Activated T-cell treated with anti-CD3 and anti-CD28 coated beads, Interleukin-2, amount 50 U/mL, for 4 hours (primary cell): ENCODE measurements at places on chromosomes 6 and 20.

DNA sequence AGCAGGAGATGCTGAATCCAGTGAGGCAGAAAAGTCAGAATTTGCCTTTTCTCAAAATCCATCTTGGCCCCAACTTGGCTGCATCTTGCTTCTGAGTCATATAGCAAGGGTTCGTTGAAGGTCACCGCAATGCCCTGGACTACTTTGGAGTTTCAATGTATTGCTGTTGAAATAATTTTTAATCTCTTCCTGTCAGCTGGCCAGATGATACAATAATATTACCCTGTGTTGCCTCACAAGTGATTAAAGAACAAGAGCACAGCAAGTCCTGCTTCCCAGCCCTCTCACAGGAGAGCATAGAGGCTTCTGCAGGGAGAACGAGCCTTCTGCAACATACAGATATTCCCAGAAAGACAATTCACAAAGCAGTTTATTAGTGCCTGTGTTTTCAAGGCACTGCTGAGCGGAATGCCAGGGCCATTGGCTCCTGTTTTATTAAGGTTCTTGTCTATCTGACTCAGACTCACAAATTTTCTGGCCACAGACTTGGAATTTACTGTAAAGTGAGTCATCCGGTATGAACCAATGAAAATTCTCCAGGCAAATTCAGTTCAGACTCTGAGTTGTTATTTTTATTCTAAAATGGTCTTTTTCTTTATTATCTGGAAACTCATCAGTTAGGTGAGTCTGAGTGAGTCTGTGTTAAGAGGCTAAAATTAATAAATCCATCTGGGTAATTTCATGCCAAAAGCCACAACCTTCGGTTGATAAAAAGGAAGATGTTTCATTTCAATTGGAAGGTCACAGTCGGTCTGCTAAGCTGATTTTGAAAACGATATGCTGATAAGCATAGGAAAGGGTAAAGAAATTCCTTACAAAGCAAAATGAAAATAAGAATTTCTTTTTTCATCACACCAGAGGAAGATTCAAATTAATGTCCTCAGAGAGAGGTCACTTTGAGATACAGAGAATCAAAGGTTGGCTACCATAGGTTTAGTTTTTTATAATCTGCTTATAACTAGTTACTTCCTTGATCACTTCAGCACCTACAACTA is 289.4 kb upstream of the STXBP5 start:
- DNase-seq, result no peak

DNA sequence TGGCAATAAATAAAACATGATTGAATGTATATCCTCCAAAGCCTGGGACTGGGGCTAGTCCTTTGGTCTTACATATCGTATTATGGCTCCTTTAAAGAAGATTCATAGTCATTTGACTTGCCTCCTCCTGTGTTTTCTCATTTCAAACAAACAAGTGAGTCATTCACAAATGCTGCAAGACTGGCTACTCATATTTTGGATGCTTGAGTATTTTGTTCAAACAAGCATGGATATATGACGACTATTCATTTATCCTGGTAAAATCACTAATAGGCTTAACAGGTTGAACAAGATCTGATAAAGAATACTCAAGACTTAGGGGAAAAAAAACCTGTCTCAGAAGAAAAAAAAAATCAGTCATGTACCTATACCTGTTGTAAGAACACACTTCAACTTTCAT is 111.1 kb upstream of the CCDC28A start:
- DNase-seq, result no peak

DNA sequence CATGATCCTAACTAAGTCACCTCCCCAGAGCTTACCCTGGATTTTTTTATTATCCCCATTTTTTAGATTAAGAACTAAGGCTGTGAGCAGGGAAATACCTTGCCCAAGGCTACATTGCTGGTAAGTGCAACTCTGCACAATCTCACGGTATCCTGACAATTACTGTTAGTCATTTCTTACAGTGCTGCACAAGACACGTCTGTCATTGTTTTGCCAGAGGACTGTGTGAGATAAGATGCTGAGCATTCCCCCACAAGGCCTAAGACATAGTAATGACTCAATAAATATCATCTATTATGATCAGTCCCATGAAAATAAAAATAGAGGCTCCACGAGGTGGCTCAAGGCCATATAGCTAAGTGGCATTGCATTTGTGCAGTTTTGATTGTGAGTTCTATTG is 21.0 kb downstream of the PFDN4 start:
- DNase-seq, result no peak

GRCh38 chr6:193773-194310 is 98.4 kb upstream of the DUSP22 start:
- DNase-seq, result peak; percentile 53

GRCh38 chr6:158010591-158011477 is 29.2 kb downstream of the SYNJ2 start:
- DNase-seq, result no peak

GRCh38 chr6:118740372-118740771 is 89.0 kb upstream of the CEP85L start:
- no peak for DNase-seq

- DNase-seq, result no peak
These were observed 3.4 kb upstream of the PTK6 start for GRCh38 chr20:63540417-63541186.

DNA sequence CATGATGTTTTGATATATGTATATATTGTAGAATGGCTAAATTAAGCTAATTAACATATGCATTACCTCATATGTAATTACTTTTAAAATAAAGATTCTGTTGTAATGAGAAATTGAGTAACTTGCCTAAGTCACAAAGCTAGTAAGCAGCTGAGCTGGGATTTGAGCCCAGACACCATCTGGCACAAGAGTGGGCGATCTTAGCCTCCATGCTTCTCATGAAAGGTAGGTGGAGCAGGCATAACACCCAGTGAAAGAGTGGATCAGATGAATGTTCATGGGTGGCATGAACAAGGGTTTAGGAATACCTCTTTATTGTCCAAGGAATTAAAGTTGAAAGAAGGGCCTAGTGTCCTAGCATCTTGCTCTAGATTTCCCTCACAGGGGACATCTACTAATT is 365.4 kb downstream of the TFAP2B start:
- no peak for DNase-seq

GRCh38 chr6:105705608-105706007 is 302.7 kb upstream of the PREP start:
- DNase-seq, result no peak

GRCh38 chr6:40535110-40535818 is 51.9 kb downstream of the LRFN2 start:
- DNase-seq, result no peak

GRCh38 chr20:40810332-40811000 is 121.4 kb upstream of the MAFB start:
- DNase-seq, result no peak

DNA sequence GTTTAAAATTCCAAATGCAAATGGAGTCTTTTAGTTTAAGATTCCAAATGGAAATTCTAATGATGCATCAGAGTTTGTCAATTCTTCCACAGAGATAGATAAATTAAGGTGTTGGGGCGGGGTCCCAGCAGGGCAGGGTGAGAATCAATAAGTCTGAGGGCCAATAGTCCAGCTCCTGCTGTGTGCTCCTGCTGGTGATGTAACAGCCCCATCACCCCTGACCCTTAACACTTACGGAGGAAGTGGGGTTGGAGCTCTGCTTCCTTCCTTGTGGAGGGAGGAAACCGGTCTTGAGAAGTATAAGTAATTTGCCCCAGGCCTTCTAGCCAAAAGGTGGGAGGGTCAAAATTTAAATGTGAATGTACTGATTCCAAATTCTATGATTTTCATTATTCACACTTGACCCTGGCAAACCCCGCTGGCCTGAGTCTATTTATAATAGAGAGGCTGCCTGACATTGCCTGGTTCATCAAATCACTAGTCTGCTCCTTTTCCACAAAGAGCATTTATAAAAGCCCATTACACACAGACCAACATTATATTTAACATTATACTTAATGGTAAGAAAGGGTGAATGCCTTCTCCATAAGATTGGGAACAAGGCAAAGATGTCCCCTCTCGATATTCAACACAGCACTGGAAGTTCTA is 17.2 kb downstream of the ZBTB2 start:
- DNase-seq, result no peak

DNA sequence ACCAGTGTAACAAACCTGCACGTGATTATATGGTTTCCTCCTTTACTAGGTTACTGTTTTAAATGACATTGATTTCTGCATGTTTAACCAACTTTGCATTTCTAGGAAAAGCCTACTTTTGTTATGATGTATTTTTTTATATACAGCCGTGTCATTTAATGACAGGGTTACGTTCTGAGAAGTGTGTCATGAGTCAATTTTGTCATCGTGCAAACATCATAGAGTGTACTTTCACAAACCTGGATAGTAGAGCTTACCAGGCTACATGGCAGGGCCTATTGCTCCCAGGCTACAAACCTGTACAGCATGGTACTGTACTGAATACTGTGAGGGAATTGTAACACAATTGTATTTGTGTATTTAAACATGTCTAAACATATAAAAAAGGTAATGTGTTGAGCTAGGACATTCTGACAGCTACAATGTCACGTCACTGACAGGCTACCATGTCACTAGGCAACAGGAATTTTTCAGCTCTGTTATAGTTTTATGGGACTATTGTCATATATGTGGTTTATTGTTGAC is 205.3 kb downstream of the PRL start:
- DNase-seq, result no peak

DNA sequence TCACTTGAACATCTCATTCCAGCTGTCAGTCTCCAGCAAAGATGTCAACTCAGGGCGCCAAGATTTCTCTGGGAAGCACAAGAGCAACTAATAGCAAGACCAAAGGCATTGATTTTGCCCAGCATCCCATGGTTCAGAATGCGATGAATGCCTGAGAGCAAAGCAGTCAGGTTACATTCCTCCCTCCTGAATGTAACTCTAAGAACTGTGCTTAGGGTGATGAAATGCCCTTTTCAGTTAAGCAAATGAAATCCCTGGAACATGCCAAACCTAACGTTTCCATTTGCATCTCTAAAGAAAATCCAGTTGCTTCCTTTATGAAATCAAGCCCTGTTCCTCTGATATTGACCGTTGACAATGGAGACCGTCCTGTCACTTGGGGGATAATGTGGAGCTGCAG is 224.0 kb upstream of the PLN start:
- no peak for DNase-seq

DNA sequence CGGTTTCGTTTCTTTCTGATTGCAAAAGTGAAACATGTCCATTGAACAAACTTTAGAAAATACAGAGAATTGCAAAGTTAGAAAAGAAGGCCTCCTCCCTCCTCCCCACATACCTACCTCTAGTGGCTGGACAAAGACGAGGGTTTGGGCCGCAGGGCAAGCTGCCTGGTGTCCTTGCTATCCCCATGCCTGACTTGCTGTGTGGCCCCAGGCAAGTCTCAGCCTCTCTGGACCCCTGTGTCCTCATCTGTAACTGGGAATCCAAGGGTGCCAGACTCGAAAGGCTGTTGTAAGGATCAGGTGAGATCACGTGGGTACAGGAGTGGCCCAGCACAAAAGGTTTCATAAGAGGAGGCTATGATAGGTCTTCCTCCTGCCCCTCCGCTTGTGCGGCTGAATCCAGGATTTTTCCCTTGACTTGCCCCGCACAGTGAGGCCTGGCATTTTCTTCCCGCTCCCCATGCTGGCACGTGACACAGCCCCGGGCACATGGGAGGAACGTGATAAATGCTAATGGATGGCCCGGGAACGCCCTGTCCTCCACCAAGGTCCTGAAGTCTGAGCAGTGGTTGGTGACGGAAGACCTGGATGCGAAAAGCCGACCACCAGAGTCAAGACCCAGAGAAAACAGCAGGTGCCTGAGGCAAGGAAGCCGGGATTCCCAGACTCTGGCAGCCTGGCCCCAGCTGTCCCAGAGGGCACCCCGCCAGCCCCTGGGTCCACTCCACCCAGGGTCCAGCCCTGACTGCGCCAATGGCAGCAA is 55.8 kb downstream of the UBE2V1 start:
- DNase-seq, result no peak

DNA sequence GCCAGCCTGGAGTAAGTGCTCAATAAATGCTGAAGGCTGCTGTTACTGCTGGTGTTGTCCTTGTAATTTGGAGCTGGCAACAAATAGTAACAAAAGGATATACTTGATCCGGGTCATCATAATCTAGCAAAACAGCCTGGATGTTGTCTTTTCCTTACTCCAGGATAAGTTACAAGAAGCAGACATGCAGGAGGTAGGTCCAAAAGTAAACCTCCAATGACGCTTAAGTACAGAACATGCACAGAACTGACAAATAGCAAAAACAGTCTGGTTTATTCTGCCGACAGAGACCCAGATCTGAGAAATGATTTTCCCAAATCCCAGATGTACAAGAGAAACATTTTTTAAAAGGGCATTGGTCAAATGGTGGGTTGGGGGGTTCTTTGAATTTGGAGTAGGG is 93.0 kb upstream of the KCNK16 start:
- DNase-seq, result no peak

- no peak for DNase-seq
These were observed 43.4 kb downstream of the NHSL1 start for GRCh38 chr6:138455746-138456400.

GRCh38 chr20:3045042-3045815 is 623 bp upstream of the MRPS26 start:
- DNase-seq, result peak; percentile 28

GRCh38 chr20:53879048-53879684 is 191.2 kb downstream of the BCAS1 start:
- no peak for DNase-seq

DNA sequence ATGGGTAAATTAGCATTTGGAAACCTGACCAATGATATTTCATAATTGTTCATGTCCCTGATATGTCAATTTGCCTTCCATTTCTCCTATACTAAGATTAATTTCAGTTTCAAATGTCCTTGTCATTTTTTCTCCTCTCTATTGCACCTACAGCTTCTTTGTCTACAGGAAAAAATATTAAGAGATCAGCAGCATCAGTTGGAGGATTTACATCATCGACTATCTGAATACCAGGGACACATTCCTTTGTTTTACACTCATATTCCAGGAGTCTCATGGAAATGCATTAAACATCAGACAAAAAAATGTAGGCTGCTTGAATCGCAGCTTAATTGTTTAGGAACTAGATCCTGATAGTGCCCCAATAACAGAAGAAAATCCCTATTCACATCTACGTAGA is 188.2 kb downstream of the PRKN start:
- DNase-seq, result no peak

GRCh38 chr6:137389150-137389704 is 105.0 kb downstream of the OLIG3 start:
- DNase-seq, result peak; percentile 65

DNA sequence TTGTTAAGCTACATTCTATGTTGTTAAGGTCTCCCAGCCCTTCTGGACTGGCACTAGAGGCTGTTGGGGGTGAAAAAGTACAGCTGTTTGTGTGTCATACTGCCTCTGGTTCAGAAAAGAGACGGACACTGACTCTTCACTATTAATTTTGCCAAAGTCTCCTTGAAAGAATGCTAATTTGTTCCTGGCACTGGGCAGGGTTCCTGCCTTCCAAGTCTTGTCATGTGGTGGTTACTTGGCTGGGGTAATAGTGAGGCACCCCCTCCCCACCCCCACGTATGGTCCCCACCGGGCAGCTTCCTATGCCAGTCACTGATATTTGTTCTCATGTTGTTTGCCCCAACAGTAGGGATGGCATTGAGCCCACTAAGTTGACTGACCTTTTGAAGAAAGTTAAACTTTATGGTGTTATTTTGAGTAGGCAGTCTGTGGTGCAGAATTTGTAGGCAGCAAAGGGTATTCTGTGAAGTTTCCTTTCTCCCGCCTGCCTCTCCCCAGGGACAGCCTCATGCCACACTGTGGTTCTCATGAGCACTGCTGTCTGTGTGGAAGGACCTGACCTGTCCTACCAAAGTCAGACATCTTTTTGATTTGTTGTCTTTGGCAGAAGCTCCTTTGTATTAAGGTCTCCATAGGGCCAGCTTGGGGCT is 8.7 kb downstream of the CDS2 start:
- no peak for DNase-seq

GRCh38 chr6:16544006-16544405 is 217.3 kb downstream of the ATXN1 start:
- DNase-seq, result no peak
